ENCODE measurements at places on chromosomes 6 and 20.

DNA sequence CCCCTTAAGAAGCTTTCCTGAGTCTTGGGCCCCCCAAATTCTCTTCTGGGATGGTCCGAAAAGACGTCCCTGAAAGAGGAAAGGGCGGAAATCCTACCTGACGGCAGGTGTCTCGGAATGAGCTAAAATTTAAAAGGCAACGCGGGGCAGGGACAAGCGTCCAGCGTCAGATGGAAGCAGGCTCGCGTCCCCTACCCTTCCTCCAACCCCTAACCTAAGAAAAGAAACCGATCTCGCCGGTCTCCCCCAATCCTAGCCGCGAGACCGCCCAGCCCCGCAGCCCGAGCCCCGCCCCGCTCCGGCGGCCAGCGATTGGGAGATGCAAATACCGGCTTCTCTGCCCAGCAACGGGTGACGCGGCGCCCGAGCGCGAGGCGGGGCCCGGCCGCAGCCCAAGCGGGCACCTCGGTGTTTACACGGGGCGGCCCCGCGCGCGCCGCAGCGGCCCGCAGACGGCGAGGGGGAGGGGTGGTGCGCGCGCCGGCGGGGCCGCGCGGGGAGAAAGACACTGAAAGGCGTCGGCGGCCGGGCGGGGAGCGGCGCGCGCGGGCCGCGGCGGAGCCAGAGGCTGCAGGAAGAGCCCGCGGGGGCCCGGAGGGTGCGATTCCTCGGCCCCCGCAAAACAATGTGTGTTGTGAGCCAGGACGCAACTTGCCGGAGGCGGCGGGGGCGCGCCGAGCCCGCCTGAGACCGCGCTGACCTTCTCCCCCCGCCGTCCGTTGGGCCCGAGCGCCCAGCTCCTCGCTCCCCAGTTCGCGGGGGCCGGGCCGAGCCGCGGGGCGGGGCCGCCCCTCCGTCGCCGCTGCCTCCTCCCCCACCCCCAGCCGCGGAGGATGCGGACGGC, at the start of gene SOX12:
SOX12 (plus strand) TSS at position 508 of the 844 bp plus-strand sequence. CDS start 373 bp downstream, outside the sequence.
- DNase-seq: peak; percentile 87

- peak; percentile 97 for DNase-seq
These were observed at the start of gene PROCR for GRCh38 chr20:35171753-35172433. Gene PROCR, plus strand, starts transcription at chr20:35172072. Its CDS starts 83 bp downstream, at chr20:35172155.

GRCh38 chr6:43771858-43772680, 2.1 kb downstream of the VEGFA start:
- peak; percentile 76 for DNase-seq

DNA sequence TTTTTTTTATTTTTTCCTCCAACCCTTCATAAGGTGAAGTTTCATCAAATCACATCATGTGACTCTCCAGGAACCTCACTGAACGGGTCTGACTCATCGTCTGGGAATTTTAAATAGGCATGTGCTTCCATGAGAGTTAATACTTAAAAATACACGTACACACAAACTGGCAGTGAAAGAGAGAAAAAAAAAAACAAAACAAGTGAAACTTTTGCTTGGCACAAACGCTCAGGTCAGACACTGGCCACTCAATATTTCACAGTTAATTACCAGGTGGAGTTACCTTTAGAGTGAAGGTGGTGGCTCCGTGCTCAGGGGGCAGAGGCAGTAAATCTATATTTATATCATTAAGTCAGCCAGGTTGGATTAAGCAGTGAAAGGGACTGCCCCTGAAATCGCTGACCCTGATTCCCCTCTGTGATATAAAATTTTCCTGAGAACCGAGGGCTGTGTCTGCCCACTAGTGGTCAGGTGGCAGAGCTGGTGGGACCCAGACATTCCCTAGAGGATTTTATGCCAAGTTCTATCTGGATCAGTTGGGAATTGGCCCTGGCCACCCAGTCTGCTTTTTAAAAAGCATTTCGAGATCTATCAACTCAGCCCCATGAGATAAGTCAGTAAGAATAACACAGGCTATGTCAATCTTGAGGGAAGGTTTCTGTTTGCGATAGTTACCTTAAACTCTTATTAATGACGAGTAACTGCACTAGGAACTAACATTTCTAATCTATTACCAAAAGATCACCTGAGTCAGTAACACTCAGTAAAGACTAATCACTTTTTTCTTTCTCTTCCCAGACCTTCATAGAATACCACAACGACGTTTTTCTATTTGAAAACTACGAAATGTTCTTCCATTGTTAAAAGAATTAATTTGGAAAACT, 259.1 kb downstream of the HDGFL1 start:
- DNase-seq: peak; percentile 65

All from HAP-1 (cell line).